HuH-7 (cell line): ENCODE measurements at places on chromosomes 4 and X.
A peak's percentile ranks its signal among the peaks of the same experiment; 100 is the strongest.

- peak; percentile 18 for DNase-seq
These were observed 1.2 kb downstream of the PNPLA4 start for GRCh38 chrX:7925867-7926472.

- DNase-seq, result no peak
These were observed 6.0 kb downstream of the CXCL2 start for GRCh38 chr4:74092957-74093356.

- DNase-seq, result peak; percentile 1
These were observed 101.3 kb upstream of the BANK1 start for GRCh38 chr4:101689220-101689619.

GRCh38 chr4:185671496-185671895 lies 136.2 kb upstream of the PDLIM3 start:
- DNase-seq, result no peak

- no peak for DNase-seq
These were observed 146.8 kb downstream of the USP46 start for GRCh38 chr4:52512291-52512690.

- DNase-seq, result no peak
These were observed 22.8 kb upstream of the FMR1NB start for GRCh38 chrX:147958291-147958690.

- DNase-seq, result no peak
These were observed 48.8 kb downstream of the PTCHD1 start for GRCh38 chrX:23383411-23383810.

GRCh38 chr4:40749717-40750460 lies at the start of gene NSUN7:
Gene NSUN7, plus strand, starts transcription at chr4:40749955. Its CDS starts 739 bp downstream, at chr4:40750694.
- no peak for DNase-seq

GRCh38 chr4:38500433-38500832 lies 163.6 kb upstream of the KLF3 start:
- DNase-seq, result no peak

DNA sequence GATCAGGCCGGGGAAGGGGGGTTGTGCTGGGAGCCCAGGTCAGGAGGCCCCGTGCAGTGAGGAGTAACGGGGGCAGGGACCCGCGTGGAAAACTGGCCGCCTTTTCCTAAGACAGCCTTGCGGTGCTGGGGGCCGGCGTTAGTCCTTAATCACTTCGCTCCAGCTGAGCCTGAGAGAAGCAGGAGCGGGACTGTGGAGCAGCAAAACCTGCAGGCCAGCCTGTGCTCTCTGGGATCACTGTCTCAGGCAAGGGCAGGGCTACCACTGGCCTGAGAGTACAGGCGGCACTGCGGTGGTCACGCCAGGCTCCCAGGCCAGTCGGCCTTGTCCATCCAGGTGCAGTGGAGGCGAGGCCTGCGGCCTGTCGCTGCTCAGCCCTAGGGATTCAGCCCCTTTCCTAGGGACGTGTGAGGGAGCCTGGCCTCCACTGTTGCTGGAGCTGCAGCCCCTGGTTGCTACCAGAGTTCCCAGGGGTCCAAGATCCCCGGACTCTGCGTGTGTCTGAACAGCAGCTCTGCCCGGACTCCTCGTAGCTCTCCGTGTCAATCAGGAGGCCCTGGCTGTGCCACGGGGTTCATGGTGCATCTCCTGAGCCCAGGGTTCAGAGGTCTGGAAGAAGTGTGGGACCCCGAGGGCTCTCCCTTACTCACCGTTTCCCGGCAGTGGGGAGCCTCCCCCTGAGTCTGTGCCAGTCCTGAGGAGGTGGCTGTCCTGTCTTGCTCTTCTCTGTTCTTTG lies 2141.7 kb upstream of the TENM3 start:
- no peak for DNase-seq
